KG1 (cell line): ENCODE measurements at places on chromosomes 7 and 10.
A peak's percentile ranks its signal among the peaks of the same experiment; 100 is the strongest.

GRCh38 chr7:106552645-106553445 lies 108.1 kb downstream of the CCDC71L start:
- DNase-seq, result no peak

- DNase-seq, result no peak
Measured at GRCh38 chr7:19327018-19327417, 181.8 kb upstream of the FERD3L start.

- no peak for DNase-seq
Measured at GRCh38 chr10:22258471-22258870, 40.7 kb upstream of the EBLN1 start.

- peak; percentile 93 for DNase-seq
Measured at GRCh38 chr7:157336383-157337315, at the start of gene DNAJB6. TSS of gene DNAJB6 (plus strand) at chr7:157337004. CDS start at chr7:157358573, 21,569 bp downstream.

- DNase-seq, result no peak
Measured at GRCh38 chr10:49700997-49701396, 21.5 kb downstream of the C10orf53 start.
